DMS79 (cell line): ENCODE measurements at places on chromosomes 1 and 21.

DNA sequence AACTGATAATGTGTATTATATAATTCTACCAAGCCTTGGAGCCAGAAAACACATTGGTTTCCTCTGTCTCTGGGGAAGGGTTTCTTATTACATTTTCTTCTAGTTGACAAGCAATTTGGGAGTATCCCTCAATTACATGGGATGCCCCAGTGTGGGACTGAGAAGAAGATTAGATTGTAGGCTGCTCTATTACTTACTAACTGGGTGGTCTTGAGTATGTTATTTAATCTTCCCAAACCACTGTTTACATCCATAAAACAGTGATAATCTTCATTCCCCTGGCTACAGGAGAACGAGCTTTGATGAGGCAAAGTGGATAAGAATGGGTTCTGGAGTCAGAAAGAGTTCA, 105.8 kb downstream of the TSEN15 start:
- DNase-seq, result no peak

- no peak for DNase-seq
Measured at GRCh38 chr1:30413606-30414005, 309.8 kb downstream of the MATN1 start.

GRCh38 chr1:30192969-30193630, 530.3 kb downstream of the MATN1 start:
- no peak for DNase-seq

DNA sequence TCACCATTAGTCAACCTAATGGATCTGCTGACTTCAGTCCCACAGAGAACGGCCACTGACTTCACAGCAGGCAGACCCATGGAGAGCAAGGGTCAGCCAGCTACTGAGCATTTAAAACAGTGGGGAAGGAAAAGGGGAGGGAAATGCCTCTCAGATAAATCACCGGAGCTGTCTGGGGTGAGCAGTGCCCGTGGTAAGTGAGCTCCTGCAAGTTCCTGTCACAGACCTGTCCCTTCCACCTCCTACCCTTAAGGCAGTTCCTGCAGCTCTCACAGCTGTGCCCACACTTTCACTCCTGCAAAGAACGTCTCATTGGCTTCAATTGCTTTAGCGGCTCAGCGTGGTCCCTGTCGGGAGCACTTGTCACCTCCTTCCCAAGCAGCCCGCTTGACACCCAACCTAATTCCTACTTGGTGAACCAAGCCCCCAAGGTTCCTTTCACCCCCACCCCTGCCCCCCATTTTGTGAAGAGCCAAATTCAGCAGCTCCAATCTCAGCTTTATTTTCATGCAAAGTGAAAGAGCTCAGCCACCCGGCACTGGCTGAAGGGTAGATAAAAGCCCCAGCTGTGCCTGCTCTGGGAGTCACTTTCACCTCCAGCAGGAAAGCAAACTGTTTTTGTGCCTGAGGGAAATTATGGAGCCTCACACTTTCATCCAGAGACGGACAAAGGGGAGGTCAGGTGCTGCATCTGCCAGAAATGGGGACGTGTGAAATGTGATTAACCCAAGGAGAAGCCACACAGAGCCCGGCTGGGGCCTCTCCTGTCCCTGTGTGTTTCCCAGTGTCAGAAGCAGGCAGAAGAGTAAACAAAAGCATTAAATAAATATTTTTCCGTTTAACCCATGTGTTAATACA, 306.2 kb downstream of the TTLL7 start:
- peak; percentile 19 for DNase-seq

- DNase-seq, result peak; percentile 74
Measured at GRCh38 chr1:20212685-20213331, 26.5 kb upstream of the PLA2G2C start.

GRCh38 chr21:36075171-36075570, 5.3 kb downstream of the CBR1 start:
- DNase-seq, result no peak

DNA sequence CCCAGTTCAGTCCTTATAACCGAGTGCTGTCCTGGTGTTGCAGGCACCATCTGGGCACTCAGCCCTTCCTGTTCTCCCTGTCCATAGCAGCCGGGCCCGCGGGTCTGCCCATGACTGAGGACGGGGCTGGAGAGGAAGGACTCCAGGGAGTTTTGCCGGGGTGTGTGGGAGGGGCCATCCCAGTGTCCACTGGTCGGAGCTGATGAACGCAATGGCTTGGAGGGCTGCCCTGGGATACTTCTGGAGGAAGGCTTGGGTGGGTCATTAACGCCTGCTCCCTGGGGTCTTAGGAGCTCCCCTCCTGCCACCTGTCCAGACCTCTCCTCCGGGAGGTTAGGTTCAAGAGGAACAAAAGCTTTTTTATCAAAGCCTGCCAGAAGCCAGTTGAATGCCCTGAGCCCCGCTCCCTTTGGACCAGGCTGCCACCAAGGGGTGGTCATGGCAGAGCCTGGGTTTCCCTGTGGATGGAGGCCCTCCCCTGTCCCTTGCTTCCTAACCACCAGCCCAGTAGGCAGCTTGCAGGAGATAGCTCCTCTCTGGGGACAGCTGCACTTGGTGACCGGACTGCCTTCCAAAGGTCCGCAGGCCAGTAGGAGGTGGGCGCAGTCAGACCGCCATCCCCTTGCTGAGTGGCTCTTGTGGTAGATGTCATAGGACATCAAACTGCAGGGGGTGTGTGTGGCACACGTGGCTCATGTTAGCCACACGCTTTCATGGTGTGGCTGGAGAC, 61.3 kb downstream of the TRIM11 start:
- DNase-seq, result no peak

- no peak for DNase-seq
Measured at GRCh38 chr1:54768093-54768492, 3.8 kb upstream of the PARS2 start.

DNA sequence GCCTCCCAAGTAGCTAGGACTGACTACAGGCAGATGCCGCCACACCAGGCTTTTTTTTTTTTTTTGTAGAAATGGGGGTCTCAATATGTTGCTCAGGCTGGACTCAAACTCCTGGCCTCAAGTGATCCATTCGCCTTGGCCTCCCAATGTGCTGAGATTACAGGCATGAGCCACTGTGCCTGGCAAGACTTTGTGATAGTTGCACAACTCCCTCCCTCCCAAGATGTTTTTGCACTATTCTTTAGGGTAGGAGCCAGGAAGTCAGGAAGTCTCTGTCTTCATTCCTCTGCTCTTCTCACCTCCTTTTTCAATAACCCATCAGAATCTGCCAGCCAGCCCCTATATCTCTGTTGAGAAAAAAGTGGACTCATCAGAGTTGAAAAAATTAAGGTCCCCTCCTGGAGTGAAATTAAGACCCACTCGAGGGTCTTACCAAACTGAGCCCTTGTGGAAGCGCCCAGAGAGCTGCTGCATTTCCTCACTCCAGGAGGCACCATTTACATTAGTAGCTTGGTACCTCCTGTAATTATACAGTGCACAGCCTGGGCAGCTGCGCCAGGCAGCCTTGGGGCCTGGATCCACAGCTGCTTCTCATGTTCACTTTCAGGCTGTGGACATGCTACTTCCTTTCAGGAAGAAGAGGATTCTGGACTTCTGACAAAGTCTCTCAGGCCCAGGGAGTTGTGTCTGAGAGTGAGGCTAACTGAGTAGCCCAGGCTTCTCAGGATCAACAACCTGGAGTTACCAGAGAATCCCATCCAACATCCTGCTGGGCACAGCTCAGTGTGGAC, 24.0 kb downstream of the TCEA3 start:
- no peak for DNase-seq

- DNase-seq, result no peak
Measured at GRCh38 chr1:230322421-230322756, 103.7 kb downstream of the PGBD5 start.

- peak; percentile 60 for DNase-seq
Measured at GRCh38 chr1:91684481-91685196, 184.0 kb downstream of the CDC7 start.

DNA sequence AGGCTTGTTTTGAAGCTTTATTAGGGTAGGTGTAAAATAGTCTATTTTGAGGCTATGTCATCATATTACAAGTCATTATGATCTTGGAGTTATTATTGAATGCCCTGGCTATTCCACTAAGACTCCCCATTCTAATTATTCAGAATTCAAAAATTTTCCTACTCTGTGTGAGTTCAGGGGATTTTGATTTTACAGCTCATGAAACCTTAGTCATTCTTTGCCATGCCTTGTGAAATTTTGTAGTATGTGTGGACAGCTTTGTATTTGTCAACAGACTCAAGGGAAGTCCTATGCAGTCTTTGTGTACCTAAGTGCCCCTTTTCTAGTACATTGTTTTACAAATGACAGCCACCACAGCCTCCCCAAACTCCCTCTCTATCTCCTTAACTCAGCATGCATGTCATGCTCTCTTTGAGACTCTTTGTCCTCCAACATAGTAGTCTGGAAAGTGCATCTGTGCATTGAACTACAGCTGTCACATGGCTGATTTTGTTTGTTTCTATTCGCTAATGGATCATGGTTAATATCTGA, 28.0 kb downstream of the CD1D start:
- no peak for DNase-seq

GRCh38 chr21:42149656-42150473, 69.1 kb upstream of the ABCG1 start:
- no peak for DNase-seq

DNA sequence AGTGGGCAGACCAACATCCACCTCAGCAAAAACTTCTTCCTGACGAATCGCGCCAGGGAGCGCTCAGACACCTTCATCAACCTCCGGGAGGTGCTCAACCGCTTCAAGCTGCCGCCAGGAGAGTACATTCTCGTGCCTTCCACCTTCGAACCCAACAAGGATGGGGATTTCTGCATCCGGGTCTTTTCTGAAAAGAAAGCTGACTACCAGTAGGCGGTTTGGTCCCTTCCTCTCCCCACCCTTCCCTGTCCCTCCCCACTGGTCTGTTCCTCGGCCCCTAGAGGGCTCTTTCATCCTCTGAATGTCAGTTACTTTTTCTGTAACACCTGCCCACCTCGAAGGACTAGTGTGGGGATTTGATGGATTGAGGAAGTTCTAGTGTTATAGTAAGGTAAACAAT, 46.9 kb downstream of the CAPN2 start:
- DNase-seq, result no peak

DNA sequence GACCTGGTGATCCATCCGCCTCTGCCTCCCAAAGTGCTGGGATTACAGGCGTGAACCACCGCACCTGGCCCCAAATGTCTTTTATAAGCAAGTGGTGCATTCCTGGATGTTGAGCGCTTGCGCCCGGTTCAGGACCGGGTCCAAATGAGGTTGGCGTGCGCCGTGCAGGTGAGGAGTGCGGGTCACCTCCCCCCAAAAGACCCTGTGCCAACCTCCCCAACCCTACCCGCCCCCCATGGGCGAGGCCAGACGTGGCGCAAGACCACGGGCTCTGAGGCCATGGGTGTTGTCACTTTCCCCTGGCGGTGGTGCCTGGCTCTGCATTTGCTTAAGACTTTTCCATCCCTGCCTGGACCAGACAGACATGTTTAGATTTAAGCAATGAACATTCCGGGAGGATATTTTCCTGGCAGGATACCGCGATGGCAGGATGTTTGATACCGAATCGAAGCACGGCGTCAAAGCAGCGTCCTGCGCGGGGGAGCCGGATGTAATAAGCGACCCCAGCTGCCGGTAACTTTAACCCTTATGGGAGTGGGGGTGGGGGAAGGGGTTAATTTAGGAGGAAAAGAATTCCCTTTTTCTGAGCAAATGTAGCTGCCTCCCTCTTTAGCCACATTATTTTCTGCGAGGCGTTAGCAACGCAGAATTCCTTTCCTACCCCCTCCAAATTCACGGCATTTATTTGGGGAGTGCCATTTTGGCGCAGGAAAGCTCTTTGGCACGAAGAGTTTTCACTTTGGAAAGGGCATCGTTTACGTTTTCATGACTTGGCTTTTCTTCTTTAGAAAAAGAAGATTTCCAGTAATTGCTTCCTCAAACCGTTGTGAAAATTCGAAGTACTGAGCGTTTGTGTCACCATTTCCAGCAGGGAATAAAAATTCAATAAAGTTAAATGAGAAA, 27.8 kb upstream of the RNF187 start:
- DNase-seq, result peak; percentile 68

DNA sequence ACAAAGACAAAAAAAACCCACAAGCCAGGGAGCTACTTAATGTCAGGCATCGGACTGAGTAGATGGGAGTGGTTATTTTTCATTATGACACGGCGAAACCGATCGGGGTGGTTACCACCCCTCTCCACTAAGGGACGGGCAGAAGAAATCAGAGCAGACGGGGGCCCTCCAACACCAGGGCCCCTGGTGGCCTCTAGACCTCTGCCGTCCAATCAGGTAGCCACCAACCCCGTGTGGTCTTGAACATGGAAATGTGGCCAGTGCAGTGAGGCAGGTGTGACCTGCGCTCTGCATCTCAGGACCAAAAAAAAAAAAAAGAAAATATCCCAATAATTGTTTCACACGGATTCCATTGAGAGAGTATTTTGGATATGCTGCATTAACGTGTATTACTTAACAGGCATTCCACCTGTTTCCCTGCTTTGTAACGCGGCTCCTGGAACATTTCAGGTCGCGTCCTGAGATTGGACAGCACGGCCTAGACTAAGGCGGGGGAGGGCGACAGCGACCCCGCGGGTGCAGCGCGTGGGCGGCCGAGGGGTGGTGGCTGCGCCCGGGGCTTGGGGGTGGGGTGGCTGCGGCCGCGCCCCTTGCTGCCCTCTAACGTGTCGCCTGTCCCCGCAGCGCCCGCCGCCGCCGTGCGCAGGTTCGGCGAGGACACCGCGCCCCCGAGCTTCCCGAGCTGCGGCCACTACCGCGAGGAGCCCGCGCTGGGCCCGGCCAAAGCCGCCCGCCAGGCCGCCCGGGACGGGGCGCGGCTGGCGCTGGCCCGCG, 48.3 kb downstream of the SIM2 start:
- no peak for DNase-seq

GRCh38 chr1:246508897-246509688, 2.0 kb upstream of the SMYD3 start:
- DNase-seq, result no peak

GRCh38 chr1:110727246-110727645, 52.5 kb upstream of the KCNA3 start:
- DNase-seq, result no peak

- DNase-seq, result no peak
Measured at GRCh38 chr21:35051287-35051818, 2.3 kb upstream of the RUNX1 start.
